Non-pigmented ciliary epithelial cell (primary cell): ENCODE measurements at places on chromosomes 11 and 22.

GRCh38 chr11:111395749-111396148 is 16.7 kb upstream of the POU2AF1 start:
- no peak for DNase-seq

- no peak for DNase-seq
These were observed 846 bp downstream of the RNF26 start for GRCh38 chr11:119335091-119335654.

DNA sequence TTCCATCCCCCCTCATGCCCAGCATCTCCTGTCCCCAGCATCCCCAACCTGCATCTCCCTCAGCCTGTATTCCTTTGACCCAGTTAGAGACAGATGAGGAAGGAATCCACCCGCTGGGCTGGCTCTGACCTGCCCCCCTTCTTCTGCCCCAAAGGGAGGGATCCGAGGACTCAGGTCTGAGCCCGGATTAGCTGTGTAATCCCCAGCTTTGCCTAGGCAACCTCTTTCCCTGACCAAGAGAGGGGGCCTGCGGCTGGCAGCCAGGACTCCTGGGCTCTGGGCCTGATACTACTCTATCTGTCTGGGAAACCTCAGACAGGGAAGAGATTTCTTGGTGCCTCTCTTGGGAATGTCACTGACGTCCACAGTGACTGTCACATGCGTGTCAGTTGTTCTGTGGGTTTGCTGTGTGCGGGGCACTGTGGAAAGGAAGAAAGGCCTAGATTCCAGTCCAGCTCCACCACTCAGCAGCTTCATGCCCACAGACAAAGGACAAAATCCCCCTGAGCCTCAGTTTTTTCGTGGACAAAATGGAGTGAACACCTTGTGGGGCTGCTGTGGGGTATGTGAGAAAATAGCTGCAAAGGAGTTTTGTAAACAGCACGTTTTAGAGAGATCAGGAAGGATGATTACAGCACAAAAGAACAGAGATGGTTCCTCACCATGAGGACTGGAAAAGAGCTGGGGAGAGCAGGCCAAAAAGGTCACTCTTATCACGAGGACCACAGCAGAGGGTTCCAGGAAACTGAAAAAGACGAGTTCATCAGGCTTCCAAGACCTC is 1.3 kb upstream of the NDUFV1 start:
- DNase-seq = no peak

DNA sequence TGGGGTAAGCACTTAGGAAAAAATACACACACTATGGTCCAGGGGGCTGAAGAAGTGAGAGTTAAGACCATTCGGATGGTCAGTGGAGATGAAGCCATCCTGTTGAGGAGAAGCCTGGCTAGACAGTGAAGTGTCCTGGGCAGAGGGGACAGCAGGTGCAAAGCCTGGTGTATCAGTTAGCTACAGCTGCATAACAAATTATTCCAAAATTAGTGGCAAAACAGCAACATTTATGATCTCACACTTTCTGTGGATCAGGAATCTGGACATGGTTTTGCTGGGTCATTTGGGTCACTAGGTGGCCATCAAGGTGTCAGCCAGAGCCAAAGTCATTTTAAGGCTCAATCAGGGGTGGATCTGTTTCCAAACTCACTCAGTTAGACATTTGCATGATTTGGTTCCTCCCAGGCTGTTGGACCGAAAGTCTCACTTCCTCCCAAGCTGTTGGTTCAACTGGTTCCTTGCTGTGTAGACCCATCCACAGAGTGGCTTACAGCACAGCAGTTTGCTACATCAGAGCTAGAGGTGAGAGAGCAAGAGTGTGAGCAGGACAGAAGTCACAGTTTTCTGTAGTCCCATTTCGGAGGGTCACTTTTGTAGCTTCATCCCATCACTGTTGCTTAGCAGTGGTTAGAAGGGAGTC is 80.1 kb upstream of the ALX4 start:
- no peak for DNase-seq

- DNase-seq = no peak
These were observed 439 bp downstream of the SPA17 start for GRCh38 chr11:124674168-124674517.

DNA sequence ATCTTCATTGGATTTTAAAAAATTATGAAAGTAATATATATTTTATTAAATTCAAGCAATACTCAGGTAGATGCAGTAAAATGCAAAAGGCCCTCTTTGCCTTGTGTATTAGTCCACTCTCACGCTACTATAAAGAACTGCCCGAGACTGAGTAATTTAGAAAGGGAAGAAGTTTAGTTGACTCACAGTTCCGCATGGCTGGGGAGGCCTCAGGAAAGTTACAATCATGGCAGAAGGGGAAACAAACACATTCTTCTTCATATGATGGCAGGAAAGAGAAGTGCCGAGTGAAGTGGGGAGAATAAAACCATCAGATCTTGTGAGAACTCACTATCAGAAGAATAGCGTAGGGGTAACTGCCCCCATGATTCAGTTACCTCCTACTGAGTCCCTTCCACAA is 130.8 kb downstream of the HIPK3 start:
- DNase-seq = no peak

DNA sequence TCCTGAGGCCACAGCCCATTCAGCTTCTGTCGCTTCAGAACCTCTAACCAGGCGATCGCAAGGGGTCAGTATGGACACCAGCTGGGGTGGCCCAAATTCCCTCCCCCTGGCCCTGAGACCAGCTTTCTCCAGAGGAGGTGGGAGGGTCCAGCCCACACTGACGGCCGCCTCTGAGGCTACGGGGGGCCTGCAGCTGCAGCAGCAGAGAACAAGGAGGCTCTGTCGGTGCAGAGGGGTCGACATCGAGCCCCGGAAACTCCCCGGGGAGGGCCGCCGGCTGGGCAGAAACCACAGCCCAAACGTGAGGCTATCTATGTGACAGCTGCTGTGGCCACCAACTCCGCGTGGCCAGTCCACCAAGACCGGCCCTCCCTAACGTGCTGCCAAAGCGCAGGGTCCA is 40.8 kb downstream of the ELFN2 start:
- no peak for DNase-seq

GRCh38 chr11:20010156-20010850 is 150.0 kb downstream of the DBX1 start:
- DNase-seq = no peak

GRCh38 chr11:11608783-11609232 is 13.0 kb downstream of the GALNT18 start:
- DNase-seq = no peak

DNA sequence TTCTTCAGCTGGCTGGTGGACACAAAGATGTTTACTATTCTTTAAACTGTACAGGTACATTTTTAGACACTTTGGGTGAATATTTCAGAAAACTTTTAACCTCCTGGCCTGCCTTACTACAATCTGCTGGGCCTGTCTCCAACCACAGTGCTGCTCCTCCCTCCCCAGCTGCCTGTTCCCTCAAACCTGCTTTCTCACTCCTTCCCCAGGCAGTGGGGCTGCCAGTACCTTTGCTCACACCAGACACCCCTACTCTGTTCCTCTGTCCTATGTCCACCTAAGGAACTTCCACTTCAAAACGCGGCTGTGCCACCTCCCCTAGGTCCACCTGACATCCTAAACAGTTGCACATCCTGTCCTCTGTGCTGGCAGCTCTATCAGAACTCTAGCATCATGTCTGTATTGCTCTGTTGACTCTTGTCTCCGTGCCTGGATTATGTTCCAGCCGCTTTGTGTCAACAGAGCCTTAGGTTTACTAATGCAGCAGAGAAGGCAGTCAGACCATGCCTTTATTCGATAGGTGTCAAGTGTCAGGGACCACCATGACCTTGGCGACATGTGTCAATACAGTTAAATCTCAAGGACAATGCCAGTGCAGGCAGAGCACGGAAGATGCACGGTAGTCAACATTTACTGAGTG is 13.4 kb downstream of the ZP1 start:
- DNase-seq = no peak

GRCh38 chr11:70108250-70108649 is 30.1 kb downstream of the ANO1 start:
- no peak for DNase-seq

GRCh38 chr11:122276221-122276620 is 160.2 kb upstream of the BLID start:
- no peak for DNase-seq

- DNase-seq = no peak
These were observed 1.6 kb downstream of the SPON1 start for GRCh38 chr11:13963949-13964770.

DNA sequence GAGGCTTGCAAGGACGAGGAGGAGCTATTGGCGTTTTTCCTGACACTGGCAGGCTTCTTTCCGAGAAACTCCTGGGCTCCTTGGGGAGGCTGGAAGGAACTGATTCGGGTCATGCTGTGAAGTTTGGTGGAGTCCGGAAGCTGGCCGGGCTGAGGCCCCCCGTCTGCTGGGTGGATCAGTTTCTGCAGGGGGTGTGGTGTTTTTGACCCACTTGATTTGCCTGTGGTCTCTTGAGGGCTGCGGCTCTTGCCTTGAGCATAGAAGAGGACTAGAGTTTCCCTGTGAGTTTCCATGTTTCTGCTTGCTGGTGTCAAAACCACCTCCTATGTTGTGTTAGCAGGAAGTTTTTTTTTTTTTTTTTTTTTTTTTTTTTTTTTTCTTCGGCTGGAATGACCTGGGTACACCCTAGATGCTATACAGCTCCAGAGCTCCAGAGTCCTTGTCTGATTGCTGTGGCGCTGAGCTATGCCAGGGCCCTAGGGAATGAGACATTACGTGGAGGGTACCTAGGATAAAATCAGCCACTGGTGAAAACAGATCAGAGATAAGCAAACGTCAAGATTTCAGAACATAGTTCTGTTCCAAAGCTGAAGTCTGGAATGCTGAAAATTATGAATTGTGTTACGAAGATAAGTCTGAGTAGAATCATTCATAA is 728 bp downstream of the TBC1D22A start:
- no peak for DNase-seq

DNA sequence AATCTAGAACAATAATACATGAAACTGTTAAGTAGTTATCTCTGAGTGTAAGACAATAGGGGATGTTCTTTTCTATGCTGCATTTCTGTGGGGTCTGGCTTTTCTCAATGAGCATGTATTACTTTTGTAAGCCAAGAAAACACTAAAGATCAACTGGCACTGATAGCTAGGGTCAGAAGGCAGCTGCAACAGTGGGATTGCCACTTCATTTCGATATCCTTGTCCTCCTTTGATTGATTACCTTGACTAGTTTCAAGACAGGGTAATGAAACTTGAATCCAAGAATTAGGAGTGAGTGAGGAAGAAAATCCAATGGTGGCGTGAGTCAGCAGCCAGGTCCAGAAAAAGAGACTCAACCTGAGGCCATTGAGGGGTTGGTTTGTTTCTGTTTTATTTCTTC is 46.5 kb downstream of the FEZ1 start:
- no peak for DNase-seq

DNA sequence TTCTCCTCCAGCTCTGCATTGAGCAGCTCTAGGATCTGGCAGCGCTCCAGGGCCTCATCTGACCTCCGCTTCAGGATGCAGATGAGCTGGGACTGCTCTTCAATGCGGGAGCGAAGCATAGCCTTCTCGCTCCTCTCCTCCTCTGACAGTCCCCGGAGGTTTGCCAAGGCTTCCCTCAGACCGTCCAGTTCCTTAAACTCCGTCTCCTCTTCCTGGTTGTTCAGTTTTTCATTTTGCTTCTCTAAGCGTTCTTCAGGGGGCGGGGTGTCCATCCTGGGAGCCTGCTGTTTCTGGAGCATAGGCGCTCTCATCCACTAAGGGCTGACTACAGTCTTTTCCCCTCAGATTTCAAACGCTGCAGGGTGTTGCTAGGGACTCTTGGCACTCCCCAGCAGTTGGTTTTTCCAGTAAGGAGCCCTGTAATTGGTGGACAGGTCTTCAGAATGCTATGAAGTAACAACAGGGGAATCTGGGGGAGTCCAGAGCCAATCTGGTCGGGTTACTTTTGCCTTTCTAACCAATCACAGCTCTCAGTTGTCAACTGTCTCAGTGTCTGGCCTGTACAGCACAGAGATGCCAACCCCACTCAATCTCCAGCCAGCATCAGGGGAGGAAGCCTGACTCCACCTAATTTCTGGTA is at the start of gene CCDC89:
Gene CCDC89 (minus strand): TSS at position 376 of the 640 bp plus-strand sequence. CDS start 65 bp downstream, at position 311.
- no peak for DNase-seq

- DNase-seq = no peak
These were observed 164.6 kb upstream of the PDGFD start for GRCh38 chr11:104328512-104328907.

DNA sequence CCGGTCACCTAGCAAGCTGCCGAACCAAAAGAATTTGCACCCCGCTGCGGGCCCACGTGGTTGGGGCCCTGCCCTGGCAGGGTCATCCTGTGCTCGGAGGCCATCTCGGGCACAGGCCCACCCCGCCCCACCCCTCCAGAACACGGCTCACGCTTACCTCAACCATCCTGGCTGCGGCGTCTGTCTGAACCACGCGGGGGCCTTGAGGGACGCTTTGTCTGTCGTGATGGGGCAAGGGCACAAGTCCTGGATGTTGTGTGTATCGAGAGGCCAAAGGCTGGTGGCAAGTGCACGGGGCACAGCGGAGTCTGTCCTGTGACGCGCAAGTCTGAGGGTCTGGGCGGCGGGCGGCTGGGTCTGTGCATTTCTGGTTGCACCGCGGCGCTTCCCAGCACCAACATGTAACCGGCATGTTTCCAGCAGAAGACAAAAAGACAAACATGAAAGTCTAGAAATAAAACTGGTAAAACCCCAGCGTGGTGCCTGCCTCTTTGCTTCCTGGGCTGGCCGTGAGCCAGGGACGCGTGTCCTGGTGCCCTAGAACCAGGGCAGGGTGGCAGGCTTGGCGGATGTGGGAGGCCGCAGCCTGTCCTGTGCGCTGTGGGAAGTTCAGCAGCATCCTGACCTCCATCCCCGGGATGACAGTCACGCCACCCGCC is 13.2 kb downstream of the CCND1 start:
- DNase-seq = no peak

DNA sequence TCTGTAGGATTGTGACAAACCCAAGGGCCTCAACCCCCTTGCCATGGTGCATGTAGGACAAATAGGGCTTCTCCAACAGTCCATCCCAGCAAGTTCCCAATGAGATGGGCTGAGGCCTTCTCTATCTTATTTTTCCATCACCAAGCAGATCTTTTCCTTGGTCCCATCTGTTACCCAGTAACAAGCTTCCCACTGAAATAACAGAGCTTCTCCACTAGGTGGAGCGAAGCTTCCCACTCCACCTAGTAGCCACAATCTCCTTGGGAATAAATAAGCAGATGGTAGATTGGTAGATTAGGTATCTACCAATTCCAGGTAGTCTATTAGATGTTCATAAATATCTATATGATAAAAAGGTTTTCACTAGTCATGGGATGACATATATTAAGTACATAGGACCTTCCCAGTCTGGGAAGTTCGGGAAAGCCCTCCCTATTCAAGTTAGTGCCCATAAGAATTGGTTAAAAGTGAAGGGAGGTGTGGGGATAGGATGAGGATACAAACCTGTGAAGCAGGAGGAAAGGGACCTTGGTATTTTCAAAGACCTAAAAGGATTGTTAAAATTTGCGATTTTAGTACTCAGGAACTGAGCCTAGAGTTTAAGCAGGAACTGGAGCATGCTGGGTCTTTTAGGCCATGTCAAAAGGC is 5.9 kb upstream of the OR52L1 start:
- no peak for DNase-seq
